NCI-H1436 (cell line): ENCODE measurements at places on chromosomes 4 and X.

DNA sequence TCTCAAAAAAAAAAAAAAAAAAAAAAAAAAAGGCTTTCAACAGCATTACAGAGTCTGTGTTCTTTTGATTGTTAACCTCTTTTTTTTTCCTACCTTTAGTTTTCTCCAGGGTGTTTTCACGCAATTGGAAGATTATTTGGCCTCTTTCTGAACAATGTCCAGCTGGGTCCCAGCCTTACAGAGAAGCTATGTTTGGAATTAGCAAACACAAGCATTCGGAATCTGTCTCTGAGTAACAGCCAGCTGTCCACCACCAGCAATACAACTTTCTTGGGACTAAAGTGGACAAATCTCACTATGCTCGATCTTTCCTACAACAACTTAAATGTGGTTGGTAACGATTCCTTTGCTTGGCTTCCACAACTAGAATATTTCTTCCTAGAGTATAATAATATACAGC is 13.3 kb downstream of the TLR3 start:
- no peak for DNase-seq

DNA sequence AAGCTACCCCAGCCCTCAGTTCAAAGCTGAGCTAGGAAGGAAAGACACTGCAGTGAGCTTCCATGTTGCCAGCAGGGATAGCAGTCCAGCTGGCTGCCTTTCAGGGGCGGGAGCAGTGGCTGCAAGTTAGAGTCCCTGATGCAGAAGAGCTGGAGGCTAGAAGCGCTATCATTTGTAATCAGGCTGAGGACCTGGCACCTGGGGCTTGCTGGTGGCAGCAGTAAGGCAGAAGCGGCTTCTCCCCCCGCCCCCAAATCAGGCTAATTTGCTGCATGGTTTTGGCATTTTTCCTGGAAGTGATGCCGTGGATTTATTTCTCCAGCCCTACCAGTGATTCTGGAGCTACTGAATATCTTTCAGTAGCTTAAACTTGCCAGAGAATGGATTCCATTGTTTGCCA is 203.3 kb downstream of the CLCN4 start:
- DNase-seq: no peak

DNA sequence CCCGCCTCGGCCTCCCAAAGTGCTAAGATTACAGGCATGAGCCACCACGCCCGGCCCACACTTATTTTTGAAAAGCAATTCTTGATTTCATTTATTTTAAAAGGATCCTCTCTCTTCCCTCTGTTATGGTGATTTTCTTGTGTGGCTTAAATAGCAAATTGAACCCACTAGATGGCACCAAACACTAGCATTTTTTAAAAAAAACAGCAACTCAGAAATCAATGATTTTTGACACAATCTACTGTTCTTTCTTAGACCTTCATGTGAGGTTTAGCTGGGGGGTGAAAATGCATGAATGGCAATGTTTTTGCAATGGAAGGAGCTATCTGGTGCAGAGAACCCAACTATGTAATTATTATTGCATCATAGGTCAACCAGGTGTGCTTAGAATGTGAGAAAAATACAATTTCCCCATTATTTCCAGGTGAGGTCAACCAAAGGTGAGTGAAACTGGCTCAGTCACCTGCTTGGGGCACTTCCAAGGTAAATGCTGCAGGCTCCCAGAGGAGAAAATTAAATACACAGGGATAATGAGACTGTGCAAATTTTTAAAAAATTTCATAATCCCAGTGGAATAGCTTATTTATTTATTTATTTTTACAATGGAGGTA is 226.7 kb upstream of the PRKX start:
- DNase-seq: no peak

GRCh38 chr4:78297116-78297800 is 240.1 kb downstream of the FRAS1 start:
- DNase-seq: no peak

- no peak for DNase-seq
Observed at GRCh38 chrX:75061701-75062100, 94.4 kb downstream of the ABCB7 start.
